Left kidney (tissue), 8 donors: ENCODE measurements at places on chromosomes 4 and X.
A peak's percentile ranks its signal among the peaks of the same experiment; 100 is the strongest.

- no peak for DNase-seq
Observed at GRCh38 chrX:154649503-154650220, 3.7 kb downstream of the CTAG2 start.

DNA sequence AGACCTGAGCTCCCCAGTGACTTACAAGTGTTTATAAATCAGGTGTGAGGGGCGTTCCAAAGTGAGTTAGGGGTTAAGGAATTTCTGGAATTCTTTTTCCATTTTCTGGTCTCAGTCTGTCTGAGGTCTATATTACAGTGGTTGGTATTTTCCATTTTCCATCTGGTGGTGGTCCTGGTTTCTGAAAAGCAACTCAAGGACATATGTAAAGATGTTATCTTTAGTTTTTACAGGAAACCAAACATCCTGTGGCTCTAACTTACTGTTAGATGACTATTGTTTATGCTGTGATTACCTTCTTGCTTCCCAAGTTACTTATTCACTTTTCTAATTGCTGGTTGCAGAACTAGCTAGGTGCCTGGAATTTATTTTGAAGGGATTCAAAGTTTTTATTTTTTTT lies 53.5 kb upstream of the IL21 start:
- no peak for DNase-seq

GRCh38 chrX:102739657-102740056 lies 19.1 kb downstream of the GPRASP3 start:
- DNase-seq: no peak

DNA sequence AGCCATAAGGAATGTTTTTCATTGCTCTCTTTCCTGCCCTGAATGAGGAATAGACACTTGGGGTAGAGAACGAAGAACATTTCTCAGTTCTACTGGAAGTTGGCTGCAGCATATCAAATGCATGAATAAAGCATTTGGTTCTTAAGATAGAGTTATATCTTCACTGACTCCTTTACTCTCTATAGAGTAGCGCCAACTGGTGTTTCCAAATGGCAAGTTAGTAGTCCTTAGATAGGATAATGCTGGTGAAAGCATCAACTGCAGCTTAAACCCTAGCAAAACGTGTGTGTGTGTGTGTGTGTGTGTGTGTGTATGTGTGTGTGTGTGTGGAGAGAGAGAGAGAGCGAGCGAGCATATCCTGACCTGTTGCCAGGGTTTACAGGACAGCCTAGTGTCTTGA lies 62.2 kb upstream of the FRMPD4 start:
- DNase-seq: no peak

GRCh38 chr4:54657185-54657550 lies 589 bp upstream of the KIT start:
- DNase-seq: peak; percentile 22
